ENCODE measurements at places on chromosomes 13 and 19.

DNA sequence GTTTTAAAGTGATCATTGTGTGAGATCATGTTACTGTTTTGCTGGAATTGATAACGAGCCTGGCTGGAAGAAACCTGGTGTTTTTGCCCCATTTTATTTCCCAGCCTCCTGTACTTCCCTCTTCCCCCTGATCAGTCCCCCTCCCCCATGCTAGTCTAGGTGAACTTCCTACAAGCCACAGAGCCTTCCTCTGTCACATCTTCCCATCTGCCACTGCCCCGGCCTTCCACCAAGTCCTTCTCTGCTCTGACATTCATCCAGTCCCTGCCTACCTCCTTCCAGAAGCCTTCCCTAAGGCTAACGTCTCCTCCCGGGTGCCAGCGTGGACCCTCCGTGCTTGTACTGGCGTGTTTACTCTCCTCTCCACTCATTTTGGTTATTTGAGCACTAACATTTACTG lies 14.3 kb downstream of the FARP1 start:
- no peak for DNase-seq

DNA sequence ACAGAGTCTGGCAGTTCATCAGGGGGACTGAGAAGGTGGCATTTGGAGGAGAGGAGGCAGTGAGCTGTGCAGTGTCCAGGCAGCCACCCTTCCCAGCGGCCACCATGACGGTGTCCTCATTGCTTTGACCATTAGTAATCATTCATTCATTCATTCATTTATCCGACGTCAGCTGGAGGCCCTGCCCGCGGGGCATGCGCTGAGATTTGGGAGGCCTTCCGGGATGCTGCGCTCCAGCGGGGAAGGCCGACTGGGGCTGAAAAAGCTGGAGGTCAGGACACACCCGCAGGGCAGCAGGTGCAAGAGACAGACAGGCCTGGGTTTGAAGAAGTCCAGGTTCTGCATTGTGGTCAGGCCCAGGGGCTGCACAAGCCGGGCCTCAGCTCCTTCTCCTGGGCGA lies 8.9 kb downstream of the TTYH1 start:
- no peak for DNase-seq

DNA sequence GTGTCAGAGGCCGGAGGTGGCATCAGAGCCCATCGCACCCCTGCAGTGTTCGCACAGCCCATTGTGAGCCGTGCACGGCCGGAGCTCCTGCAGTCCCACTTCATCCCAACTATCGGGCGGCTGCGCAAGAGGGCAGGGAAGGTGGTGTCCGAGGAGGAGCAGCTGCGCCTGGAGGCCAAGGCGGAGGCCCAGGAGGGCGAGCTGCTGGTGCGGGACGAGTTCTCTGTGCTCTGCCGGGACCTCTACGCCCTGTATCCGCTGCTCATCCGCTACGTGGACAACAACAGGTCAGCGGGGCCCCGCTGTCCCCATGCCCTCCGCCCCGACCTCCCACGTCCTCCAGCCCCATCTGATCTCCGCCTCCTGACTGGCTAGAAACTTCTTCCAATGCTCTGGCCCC lies 85.7 kb downstream of the RYR1 start:
- DNase-seq: no peak

DNA sequence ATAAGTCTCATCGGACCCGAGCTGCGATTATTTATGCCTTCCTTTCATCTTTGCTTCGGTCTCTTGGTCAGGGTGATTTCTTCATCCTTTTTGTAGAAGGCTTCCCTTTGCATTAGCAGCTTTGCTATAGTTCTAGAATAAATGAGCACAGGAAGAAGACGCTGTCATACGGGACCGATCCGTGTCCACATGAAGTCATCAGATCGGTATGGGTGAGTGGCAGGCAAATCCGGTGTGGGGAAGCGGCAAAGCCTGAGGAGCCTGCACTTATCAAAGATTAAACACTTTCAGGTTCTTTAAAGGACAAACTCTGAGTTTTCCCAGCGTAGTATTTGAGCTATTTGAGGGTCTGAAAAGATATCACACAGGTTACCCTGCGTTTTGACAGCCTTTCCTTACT lies 119.3 kb downstream of the IRS2 start:
- DNase-seq: no peak

DNA sequence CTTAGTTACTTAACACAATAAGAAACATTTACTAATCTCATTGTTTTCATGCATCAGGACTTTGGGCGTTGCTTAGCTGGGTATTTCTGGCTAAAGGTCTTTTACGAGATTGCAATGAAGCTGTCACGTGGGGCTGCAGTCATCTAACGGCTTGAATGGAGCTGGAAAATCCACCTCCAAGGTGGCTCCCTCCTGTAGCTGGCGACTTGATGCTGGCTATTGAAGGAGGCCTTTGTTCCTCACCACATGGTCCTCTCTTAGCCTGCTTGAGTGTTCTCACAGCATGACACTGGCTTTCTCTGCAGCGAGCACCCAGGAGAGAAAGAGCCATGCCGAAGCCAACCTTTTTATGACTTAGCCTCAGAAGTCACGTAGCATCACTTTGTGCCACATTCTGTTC lies 92.0 kb downstream of the NHLRC3 start:
- no peak for DNase-seq

- peak; percentile 80 for DNase-seq
Observed at GRCh38 chr19:39430675-39431593, 4.8 kb downstream of the RPS16 start.

GRCh38 chr19:4064149-4064495 lies 2.6 kb downstream of the ZBTB7A start:
- no peak for DNase-seq

- no peak for DNase-seq
Observed at GRCh38 chr13:73467125-73467524, 408.3 kb downstream of the KLF5 start.

- DNase-seq: no peak
Observed at GRCh38 chr13:100589178-100589725, 663 bp upstream of the GGACT start.

- DNase-seq: no peak
Observed at GRCh38 chr13:113802090-113802531, 43.1 kb downstream of the TMEM255B start.

DNA sequence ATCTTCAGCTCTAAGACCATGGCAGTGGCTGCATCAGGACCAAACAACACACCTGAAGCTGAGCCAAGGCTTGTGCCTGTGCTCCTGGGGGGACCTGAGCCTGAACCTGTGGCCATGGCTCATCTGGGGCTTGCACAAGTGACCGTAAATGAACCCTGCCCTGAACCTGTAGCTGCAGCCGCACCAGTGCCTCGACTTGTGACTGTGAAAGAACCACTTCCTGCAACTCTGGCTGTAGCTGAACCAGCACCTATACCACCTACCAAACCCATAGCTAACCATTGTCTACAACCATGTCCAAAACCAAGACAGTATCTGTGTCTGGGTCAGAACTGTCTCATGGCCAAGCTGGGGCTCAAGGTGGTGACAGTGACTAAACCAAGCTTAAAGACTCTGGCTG lies 28.2 kb upstream of the SDHAF1 start:
- DNase-seq: no peak

- no peak for DNase-seq
Observed at GRCh38 chr19:15072930-15073647, 8.9 kb upstream of the OR1I1 start.

DNA sequence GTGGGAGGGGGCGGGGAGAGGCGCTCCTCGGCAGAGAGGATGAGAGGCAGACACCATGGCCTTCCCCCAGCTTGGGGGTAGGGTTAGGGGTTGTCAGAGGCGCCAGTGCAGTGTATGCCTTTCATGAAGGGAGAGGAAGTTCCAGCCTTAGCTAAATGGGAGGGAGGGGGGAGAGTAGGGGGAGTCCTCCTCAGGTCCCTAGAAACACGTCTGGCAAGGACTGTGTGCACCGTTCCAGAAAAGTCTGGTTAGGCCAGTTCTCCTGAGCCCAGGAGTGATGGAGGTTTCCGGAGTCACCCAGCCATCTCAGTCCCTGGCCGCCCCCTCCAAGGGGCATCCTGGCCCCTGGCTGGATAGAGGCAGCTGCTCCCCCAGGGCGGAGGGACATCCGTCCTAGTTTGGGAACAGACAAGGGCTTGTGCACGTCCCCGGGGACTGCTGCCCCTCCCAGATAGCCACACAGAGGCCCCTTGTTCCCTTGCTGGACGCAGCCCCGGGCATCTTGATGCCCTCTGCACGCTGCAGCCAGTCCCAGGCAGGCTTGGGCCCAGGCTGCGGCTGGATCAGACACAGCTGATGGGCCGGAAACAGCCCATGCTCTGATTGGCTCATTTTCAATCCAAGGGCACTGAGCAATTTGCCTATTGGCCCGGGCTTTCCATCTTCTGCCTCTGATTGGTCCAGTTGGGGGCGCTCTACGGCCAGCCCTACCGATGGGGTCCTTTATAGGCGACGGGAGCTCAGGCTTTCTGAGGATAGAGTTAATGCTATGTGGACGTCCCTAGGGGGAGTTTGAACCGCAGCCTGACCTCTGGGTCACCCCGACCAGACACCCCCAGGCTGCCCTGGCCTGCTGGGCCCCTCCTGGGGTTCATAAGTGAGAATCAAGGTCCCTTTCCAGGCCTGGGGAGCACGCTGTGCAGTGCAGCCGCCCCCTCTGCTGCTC lies 3.8 kb downstream of the S1PR2 start:
- no peak for DNase-seq

DNA sequence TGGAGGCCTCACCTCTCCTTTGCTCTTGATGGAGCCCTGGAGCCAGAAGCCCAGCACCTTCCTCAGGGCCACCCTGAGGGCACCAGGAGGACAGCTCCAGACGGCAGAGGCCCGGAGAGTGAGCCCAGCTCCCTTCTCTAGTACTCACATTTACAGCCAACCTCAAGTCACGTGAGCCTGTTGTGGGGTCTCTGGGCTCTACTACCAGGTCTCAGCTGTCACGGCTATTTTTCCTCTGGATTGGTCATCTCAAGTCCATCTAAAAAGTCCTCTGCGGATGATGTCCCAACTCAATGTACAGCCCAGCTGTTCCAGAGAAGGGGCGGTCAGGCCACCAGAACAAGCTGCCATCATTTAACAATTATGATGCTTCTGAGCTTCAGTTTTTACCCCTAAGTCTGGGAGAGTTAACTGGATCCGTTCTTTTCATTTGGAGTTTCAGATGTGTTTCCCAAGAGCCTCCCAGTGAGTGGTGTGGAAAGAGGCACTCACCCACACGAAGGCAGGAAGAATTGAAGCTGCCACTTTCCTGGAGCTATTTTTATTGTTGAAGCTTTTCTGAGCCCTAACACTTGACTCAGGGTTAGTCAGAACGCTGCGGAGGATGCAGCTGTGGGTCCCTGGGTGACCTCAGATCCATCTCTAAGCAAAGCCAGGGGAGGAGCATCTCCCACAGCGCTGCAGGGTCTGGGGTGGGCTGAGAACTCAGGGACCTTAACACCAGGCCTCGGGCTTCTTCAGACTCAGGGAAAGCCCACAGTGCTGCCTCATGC lies 143.5 kb upstream of the UBL3 start:
- no peak for DNase-seq

DNA sequence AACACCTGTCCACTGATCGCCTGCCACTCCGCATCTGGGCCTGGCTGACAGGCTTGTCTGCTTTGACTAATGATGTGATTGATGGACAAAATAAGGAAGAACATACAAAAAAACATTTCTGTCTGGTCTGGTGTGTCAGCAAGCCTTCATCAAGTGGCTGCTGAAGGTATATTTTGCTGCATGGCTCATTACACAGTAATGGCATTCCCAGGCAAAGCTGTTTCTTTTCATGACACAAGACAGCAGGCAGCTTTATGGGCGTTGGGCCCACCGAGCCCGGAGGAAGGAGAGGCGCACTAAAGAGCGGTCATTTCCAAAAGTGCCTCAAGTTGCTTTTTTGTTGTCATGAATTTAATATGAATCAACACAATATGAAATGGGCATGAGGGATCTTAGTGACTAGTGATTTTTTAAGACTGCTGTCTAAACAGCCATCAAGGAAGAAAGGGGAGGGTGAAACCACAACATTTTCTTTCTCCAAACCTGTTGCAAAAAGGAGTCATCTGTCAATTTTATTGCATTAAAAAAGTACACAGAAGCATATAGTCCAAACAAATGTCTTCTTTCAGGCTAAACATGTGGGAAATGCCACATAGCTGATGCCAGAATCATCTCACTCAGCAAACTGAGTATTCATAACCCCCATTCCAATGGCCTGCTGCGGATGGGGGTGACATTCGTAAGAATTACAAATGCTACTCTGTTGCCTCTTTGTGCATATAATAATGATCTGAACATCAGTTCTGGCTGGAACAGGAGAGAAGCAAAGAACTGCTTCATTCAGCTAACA lies 476.6 kb downstream of the ZNF536 start:
- DNase-seq: no peak

GRCh38 chr13:64505336-64505910 lies 2724.7 kb downstream of the PCDH9 start:
- no peak for DNase-seq

- DNase-seq: no peak
Observed at GRCh38 chr19:17944301-17944700, 11.5 kb downstream of the CCDC124 start.

- DNase-seq: peak; percentile 7
Observed at GRCh38 chr13:48531416-48532255, 1.2 kb downstream of the RCBTB2 start.

GRCh38 chr13:46992383-46992952 lies 95.6 kb upstream of the HTR2A start:
- DNase-seq: peak; percentile 56

DNA sequence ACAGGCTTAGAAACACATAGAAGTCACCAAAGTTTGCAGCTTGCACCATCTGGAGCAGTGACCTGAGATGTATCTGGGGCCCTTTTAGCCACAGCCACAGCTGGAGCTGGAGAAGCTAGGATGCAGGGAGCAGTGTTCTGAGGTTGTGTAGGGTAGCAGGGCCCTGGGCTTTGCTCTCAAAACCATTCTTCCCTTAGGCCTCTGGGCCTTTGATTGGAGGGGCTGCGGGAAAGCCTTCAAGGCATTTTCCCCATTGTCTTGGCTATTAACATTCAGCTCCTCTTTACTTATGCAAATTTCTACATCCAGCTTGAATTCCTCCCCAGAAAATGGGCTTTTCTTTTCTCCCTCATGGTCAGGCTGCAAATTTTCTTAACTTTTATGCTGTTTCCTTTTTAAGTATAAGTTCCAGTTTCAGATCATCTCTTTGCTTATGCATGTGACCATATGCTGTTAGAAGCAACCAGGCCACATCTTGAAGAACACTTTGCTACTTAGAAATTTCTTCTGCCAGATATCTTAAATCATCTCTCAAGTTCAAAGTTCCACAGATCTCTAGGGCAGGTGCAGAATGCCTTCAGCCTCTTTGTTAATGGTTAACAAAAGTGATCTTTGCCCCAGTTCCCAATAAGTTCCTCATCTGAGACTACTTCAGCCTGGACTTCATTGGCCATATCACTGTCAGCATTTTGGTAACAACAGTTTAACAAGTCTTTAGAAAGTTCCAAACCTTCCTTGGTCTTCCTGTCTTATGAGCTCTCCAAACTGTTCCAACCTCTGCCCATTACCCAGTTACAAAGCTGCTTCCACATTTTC lies 48.5 kb downstream of the NBEA start:
- DNase-seq: no peak

GRCh38 chr19:5621945-5622464 lies 571 bp downstream of the SAFB2 start:
- DNase-seq: peak; percentile 24

GRCh38 chr13:50529154-50529882 lies 314.2 kb downstream of the DLEU7 start:
- no peak for DNase-seq

GRCh38 chr13:33577007-33577406 lies 240.9 kb upstream of the RFC3 start:
- DNase-seq: no peak

GRCh38 chr13:38826182-38826813 lies 139.4 kb downstream of the FREM2 start:
- DNase-seq: no peak

GRCh38 chr13:23703246-23703860 lies 133.1 kb downstream of the TNFRSF19 start:
- no peak for DNase-seq

GRCh38 chr19:12774588-12775555 lies at the start of gene HOOK2:
Gene HOOK2, minus strand, starts transcription at chr19:12775552. Its CDS starts 103 bp downstream, at chr19:12775449.
- no peak for DNase-seq

- no peak for DNase-seq
Observed at GRCh38 chr13:90420683-90421082, 926.8 kb upstream of the MIR17HG start.
